ENCODE measurements at places on chromosomes 5 and 9.
A peak's percentile ranks its signal among the peaks of the same experiment; 100 is the strongest.

GRCh38 chr5:165775111-165775510 is 2269.7 kb downstream of the MAT2B start:
- DNase-seq = no peak

GRCh38 chr9:125932012-125932411 is 184.8 kb downstream of the PBX3 start:
- DNase-seq = no peak

GRCh38 chr9:128150594-128151308 is 1.5 kb downstream of the LCN2 start:
- DNase-seq = peak; percentile 60

DNA sequence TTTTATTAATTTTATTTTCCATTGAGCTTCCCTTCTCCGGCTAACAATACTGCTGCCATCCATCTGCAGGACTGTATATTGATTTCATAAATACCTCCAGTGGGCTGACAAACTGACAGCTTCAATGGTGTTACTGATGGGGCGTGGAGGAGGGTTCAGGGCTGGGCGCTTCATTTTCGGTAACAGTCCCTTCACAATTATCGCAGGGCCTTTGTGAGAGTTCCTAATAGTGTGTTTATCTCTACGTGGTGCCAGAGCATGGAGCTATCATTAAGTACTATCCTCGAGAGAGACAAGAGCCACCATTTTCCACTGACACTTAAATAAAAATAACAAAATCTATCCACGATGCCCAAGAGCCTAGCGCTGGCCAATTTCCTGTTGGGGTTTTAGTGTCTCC is 307.0 kb upstream of the PANK3 start:
- DNase-seq = no peak

GRCh38 chr9:92790542-92791527 is 26.2 kb upstream of the BICD2 start:
- DNase-seq = no peak

DNA sequence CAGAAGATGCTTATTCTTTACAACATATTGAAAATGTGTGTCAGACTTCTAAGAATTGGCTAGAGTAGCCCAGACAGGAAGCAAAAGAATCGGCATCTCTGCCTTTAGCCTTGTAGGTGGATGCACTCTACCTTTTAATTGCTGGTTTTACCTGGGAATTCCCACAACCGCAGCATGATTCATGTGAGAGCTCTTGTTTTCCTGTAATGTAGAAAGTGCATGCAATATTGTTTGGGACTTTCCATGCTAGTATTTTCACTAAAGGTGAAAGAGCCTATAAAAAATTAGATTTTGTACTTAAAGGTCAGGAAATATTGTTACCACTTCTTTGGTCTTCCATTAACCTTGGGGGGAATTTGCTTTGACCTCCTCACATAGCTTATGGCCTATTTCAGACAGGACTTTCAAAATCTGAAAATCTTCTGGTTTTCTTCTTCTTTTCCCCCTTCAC is 89.8 kb downstream of the NTRK2 start:
- DNase-seq = no peak

- peak; percentile 50 for DNase-seq
These were observed 13.8 kb downstream of the TMEM8B start for GRCh38 chr9:35842795-35843194.

- DNase-seq = peak; percentile 87
These were observed 205.8 kb upstream of the IER5L start for GRCh38 chr9:129383561-129384490.

DNA sequence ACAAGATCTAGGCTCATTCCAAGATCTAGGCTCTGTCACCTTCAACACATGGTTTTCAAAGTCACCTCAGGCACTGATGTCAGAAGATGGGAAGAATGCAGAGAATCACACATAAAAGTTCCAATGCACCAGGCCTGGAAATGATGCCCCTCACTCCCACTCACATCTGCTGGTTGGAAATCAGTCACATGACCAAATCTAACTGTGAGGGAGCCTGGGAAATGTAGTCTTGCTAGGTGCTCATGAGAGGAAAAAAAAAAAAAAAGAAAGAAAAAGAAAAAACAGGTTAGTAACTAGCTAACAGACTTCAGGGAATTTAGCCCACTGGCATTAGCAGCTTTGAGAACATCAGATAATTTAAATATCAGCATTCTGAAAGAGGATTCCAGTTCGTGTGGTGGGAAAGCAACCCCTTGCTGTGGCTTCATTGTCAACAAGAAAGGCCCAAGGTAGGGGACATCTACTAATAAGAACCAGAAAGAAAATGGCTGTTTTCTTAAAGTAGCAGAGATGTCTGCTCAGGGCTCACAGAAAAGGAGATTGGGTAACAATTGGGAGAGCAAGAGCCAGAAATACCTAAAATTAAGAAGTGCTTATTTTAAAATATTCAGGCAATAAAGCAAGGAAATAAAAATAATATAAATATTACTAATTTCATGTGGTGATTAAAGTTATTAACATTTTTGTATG is 614.3 kb downstream of the ACTL7B start:
- DNase-seq = no peak
